ENCODE measurements at places on chromosomes 7 and 10. TPM values are rescaled to one million over a fixed set of nuclear protein-coding genes. Genes with fewer than 3 reads are reported as not detected.

The GNGT1 gene
- polyA plus RNA-seq = not detected

The INA gene
- 8.5 TPM for polyA plus RNA-seq

The FAM25A gene
- not detected for polyA plus RNA-seq

The UPF2 gene
- 5.5 TPM for polyA plus RNA-seq

The MOGAT3 gene
- not detected for polyA plus RNA-seq

The IFIT3 gene
- polyA plus RNA-seq = 18.7 TPM

The VOPP1 gene
- polyA plus RNA-seq = 83.7 TPM

The JAKMIP3 gene
- 0.20 TPM for polyA plus RNA-seq

DNA sequence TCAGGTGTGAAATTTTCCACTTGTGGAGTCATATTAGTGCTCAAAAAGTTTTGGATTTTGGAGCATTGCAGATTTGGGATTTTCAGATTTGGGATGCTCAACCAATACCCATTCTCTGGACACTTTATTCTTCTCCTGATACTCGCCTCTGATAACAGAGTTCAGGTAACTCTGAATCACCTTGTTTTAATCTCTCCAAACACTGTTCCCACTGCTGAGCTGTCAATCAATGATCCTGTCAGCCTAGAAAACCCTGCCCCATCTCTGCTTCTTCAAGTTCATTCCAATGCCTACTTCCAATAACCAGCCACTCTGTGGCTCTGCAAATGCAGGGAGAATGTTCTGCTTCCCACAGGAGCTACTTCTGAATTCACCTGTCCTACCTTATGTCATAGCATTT, 21.8 kb downstream of the SGMS1 start:
- DNase-seq = no peak

DNA sequence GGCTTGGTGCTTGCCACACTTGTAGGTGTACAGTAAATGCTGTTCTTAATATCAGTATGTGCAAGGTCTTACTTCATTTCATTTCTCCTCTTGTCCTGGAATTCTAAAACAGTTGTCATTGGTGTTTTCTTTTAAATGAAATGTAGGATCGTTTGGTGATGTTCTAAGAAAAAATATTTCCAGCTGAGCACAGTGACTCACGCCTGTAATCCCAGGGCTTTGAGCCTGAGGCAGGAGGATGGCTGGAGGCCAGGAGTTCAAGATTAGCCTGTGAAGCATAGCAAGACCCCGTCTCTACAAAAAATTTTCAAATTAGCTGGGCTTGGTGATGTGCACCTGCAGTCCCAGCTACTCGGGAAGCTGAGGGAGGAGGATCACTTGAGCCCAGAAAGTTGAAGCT, 32.6 kb upstream of the ELN start:
- DNase-seq = peak; percentile 73

- no peak for DNase-seq
These were observed 616.2 kb downstream of the DNAJB6 start for GRCh38 chr7:157952841-157953645.

DNA sequence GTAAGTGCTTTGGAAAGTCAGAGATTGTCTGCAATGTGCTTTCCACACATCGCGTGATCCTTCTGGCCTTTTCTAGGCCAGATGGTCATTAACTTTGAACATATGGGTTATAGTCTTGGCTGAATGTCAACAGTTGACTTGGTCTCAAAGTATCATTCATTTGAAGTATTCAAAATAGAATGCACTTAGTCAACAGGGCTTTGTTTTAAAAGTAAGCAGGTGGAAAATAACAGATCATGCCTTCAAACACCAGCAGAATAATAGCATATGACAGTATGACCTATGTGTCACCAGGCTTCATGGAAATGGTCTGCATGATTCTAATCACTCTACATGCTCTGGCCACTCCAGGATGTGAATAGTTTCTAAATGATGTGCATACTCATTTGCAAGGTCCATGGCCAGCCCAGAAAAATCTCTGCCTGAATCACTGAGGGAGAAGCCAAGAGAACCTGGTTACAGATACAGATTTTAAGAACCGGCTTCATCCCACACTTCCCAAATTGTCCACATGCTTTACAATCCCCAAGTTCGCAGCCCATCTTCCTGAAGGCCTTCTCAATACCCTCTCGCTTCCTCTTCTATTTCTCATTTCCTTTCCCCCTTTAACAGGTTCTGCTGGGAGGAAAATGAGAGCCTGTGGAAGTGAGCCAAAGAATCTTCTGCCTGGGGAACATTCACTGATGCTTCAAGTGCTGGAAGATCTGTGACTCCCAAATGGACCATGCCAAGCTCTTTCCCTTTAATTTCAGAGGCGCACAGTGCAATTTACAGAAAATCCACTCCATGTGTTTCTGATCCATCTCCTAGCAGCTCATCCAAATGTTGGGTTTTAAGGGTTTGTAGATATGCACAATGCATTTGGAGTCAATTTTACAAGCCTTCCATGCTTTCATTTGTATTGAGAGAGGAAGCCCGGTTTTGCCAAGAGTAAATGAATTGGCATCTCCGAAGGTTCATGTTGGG, 122.8 kb upstream of the GDF10 start:
- DNase-seq = peak; percentile 73

- no peak for DNase-seq
These were observed 52.0 kb downstream of the FAS start for GRCh38 chr10:89042562-89042961.

GRCh38 chr10:4663162-4663992, 162.6 kb upstream of the AKR1E2 start:
- peak; percentile 96 for DNase-seq

GRCh38 chr7:117225536-117225935, 97.3 kb downstream of the WNT2 start:
- no peak for DNase-seq

DNA sequence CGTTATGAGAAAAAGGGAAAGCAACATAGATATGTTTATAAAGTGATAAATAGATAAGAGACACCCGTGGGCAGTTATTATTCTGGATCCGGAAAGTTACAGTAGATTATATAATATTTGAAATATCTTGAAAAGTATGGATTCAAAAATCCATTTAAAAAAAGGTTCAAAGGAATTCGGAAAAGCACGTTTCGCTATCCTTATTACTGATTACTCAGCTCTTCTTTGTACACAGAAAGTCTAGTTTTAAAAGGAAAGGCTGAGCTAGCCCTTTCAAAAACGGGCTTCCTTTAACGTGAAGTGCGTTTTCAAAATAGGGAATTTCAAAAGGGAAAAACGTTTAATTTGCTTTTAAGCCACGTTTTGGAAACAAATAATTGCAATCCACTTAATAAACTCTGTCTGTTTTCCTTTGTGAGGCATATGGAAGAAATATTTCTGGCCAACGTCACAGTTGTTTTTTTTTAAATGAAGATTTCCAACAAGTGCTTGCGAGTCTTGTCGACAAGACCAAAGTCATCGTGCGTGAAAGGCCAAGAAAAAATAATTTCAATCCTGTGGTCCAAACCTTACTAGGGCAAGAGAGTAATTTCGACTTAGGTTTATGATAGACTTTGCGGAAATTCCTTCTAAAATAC, 2.2 kb upstream of the SKIDA1 start:
- no peak for DNase-seq

DNA sequence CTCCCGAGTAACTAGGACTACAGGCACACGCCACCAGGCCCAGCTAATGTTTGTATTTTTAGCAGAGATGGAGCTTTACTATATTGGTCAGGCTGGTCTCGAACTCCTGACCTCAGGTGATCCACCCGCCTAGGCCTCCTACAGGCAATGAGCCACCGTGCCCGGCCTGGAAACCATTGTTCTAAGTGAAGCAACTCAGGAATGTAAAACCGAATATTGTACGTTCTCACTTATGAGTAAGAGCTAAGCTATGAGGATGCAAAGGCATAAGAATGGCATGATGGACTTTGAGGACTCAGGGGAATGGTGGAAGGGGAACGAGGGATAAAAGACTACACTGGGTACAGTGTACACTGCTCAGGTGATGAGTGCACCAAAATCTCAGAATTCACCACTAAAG, 235.1 kb upstream of the AUTS2 start:
- no peak for DNase-seq

GRCh38 chr10:34063592-34063991, 729.1 kb upstream of the NRP1 start:
- DNase-seq = no peak

GRCh38 chr7:157615101-157615817, 278.5 kb downstream of the DNAJB6 start:
- DNase-seq = no peak

GRCh38 chr7:130904031-130904757, 170.2 kb upstream of the KLF14 start:
- DNase-seq = peak; percentile 96

GRCh38 chr10:31186225-31187000, 132.6 kb upstream of the ZEB1 start:
- no peak for DNase-seq

GRCh38 chr10:131708225-131708880, 192.5 kb upstream of the PPP2R2D start:
- DNase-seq = no peak

DNA sequence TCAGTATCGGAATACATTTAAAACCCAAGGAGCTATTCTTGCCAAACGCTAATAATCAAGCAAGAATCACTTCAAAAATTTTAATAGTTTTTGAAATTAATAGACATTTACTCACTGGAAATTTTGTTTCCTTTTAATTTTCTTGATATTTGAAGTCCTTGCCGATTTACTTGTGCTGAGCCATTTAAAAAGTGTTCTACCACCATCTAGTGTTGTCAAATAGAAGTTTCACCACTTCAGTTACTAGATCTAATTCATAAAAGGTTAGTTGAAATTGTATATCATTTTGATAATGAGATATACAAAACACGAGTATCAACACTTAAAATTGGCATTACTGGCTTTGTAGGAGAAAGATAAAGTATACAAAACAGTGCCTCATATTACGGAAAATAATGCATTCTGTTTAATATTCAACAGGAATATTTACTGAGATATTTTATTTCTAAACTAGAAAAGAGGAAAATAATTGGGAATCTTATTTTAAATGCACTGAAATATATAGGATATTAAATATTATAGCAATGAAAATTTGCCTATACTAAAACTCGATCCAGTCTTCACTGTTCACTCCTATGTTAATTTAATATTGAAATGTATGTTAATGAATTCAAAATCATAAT, 664.8 kb upstream of the SEMA3D start:
- peak; percentile 11 for DNase-seq

DNA sequence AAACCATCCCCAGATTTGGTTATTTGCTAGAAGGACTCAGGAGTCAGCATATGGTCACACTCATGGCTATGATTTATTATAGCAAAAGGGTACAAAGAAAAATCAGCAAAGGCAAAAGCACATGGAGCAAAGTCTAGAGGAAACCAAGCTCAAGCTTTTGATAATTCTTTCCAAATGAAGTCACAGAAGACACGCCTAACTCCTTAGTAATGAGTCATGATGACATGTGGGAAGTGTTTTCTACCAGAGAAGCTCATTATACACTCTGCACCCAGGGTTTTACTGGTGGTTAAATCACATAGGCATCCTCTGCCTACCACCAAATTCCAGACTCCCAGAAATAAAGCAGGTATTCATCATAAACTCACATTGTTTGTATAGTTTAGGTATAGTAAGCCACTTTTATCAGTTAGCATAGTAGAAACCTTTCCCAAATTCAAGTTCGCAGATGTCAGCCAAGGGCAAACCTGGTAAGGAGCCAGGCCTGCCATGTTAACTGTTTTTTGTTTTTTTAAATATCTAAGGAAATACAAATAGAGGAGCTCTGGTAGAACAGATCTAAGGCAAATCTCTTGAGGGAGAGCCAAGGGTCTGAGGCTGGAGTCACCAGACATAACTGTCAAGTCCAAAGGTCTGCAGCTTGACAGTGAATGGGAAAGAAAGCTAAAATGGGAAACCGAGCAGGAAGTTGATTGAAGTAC, 15.4 kb upstream of the HIBADH start:
- DNase-seq = peak; percentile 96

GRCh38 chr7:141617280-141617679, 66.1 kb downstream of the AGK start:
- peak; percentile 18 for DNase-seq

GRCh38 chr7:98647326-98647725, 30.2 kb downstream of the NPTX2 start:
- no peak for DNase-seq

DNA sequence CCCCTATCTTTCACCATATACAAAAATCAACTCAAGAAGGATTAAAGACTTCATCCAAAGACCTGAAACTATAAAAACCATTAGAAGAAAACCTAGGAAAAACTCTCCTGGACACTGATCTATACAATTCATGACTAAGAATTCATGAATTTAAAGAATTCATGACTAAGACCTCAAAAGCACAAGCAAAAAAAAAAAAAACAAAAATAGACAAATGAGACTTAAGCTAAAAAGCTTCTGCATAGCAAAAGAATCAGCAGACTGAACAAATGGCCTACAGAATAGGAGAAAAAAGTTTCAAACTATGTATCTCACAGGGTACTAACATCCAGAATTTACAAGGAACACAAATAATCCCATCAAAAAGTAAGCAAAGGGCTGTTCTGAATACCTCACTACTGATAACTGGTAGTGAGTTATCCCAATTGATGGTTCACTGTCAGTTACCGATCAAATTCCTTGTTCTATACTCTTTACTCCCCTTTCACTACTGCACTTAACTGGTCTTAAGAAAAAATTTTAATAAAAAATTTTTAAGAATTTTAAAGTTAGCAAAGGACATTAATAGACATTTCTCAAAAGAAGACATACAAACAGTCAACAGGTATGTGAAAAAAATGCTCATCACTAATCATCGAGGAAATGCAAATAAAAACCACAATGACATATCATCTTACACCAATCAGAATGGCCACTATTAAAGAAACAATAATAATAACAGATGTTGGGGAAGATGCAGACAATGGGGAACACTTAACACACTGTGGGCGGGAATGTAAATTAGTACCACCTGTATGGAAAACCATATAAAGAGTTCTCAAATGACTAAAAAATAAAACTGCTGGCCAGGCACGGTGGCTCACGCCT, 33.2 kb downstream of the KMT2C start:
- no peak for DNase-seq
